ENCODE measurements at places on chromosomes 7 and 10. TPM values are rescaled to one million over a fixed set of nuclear protein-coding genes. Genes with fewer than 3 reads are reported as not detected.

DNA sequence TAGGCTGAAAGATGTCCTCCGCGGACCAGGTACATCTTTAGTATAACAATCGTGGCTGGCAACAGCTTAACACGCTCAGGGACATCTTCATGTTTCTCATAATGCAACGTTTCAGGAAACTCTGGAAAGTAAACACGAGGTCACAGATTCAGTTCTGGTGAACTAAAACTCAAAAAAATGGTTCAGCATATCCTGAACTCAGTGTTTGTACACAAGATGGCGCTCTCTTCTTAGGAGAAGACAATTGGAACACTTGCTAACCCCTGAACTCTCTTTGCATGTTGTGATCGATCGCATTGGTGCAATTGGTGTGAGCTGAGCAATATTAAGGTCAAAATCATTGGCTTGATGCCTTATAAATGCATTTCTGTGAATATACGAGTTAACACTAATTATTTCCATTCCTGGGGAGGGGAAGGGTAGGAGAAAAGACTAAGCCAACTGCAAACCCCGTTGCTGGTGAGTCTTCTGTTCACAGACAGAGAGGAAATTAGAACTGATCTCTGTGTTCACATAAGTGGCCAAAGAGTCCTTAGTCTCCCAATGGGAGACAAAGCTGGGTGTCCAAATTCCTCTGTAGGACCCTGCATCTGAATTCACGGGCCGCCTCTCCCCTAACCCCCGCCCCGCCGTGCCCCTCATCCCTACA, 52.6 kb upstream of the FAM180A start:
- peak; percentile 57 for DNase-seq

The ELAPOR2 gene
- 0.98 TPM for total RNA-seq

The SH2B2 gene
- 16.5 TPM for total RNA-seq

The ACSL5 gene
- not detected for total RNA-seq

- no peak for DNase-seq
These were observed 91.9 kb downstream of the WDFY4 start for GRCh38 chr10:48776528-48776927.

DNA sequence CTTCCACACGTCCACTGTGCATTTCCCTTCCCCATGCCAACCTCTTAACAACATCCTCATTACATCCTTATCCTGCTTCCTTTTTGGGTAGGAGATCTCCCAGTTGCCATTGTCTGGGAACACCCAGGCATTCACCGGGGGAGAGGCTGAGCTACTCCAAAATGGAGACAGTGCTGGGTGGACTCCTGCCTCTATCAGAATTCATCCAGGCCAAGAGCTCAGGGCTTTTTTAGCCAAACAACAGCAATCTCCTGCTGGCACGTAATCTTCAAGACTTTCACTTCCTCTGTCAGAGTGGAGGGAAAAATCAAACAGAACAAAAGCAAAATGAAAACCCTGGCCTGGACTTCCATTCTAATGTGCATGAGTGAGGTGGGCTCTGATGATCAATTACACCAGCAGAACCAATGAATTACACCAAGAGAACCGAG, 245.0 kb downstream of the PRPF18 start:
- no peak for DNase-seq

DNA sequence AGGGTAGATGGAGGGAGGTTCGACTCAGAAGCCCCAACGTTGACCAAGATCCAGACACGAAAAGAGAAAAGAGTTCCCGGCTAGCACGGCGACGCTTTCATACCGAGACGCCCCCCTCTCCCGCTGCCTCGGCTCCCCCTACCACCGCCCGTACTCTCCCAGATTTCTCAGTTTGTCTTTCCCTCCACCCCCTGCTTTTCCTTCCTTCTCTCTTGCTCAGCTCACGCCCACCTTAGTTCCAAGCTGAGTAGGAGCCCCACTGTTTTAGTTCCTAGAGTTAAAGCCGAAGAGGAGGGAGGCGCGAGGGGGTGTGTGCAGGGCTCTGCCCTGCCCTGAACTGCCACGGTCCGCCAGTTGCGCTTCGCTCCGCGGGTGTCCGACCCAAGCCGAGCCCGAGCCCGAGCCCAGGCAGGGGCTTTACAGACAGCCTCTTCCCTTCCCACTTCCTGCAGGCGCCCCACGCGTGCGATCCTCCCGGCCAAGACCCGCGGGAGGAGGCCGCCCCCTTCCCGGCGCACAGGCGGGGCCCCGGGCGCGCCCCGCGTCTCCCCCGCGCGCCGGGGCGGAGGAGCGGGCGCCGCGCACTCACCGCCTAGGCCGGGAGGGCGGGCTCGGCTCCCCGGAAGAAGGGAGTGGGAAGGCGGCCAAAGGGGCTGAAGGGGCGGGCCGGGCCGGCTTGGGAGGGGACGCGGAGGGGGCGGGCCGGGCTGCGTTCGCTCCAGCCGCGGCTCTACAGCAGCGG, at the start of gene EPHB6:
EPHB6 (plus strand) TSS at position 705 of the 742 bp plus-strand sequence. CDS start 8,152 bp downstream, outside the sequence.
- peak; percentile 70 for DNase-seq

- DNase-seq, result peak; percentile 67
These were observed 192.5 kb upstream of the PRSS1 start for GRCh38 chr7:142556740-142557139.

The KNDC1 gene
- total RNA-seq, result 1.1 TPM

The ITIH5 gene
- not detected for total RNA-seq

- no peak for DNase-seq
These were observed 82.7 kb downstream of the ZRANB1 start for GRCh38 chr10:125024497-125025234.

DNA sequence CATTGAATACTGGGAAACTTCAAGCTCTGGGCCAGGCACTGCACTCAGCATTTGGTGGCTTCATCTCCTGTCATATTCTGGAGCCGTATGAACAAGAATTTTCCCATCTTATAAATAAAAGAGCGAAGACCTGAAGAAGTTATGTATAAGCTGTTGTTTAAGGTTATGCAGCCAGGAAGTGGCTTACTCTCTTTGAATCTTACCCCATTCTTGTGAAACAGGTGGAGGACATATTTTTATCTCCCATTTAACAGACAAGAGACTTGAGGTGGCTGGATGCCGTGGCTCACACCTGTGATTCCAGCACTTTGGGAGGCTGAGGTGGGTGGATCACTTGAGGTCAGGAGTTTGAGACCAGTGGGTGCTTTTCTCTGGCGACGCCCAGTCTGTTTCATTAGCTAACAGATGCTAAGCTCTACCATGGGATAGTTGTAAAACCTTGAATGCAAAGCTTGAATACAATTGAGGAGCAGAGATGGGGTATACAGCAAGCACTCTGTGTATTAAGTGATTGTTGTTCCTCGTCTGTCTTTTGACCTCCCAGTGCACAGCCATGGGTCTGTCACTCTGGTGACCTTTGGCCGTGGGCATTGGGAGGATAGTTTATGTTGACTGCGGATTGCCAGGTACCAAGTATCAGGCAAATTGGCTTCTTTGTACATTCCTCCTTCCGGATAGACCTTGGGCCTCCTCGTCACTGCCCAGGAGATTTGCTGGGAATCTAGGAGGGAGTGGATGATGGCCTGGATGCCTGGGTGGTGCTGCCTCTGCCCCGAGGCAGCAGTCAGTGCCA, 85.8 kb downstream of the GRK5 start:
- no peak for DNase-seq

- peak; percentile 24 for DNase-seq
These were observed 100.8 kb downstream of the C10orf90 start for GRCh38 chr10:126569513-126570244.

GRCh38 chr10:113538151-113538550, 14.7 kb upstream of the HABP2 start:
- no peak for DNase-seq

Data from Caki2 (cell line).